Kidney glomerular epithelial cell (primary cell): ENCODE measurements at places on chromosomes 13 and 19.
A peak's percentile ranks its signal among the peaks of the same experiment; 100 is the strongest.

- no peak for DNase-seq
These were observed 40.2 kb downstream of the SUGP2 start for GRCh38 chr19:18993115-18993514.

DNA sequence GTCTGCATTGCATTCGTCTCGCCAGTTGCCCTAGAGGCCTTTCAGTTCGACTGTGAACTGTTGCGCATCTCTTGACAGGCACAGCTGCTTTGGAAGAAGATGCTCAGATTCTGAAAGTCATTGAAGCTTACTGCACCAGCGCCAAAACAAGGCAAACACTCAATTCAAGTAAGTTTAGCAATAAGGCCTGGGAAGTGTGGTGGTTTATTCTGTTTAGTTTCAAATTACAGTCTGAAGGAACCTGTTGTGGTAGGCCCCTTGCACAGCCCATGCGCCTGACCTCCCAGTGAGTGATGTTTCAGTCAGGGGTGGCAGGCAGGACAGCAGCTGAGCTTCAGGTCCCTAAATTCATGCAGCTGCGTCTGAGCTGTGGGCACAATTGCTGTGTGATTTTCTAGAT is 32.2 kb upstream of the TEX29 start:
- DNase-seq = no peak

DNA sequence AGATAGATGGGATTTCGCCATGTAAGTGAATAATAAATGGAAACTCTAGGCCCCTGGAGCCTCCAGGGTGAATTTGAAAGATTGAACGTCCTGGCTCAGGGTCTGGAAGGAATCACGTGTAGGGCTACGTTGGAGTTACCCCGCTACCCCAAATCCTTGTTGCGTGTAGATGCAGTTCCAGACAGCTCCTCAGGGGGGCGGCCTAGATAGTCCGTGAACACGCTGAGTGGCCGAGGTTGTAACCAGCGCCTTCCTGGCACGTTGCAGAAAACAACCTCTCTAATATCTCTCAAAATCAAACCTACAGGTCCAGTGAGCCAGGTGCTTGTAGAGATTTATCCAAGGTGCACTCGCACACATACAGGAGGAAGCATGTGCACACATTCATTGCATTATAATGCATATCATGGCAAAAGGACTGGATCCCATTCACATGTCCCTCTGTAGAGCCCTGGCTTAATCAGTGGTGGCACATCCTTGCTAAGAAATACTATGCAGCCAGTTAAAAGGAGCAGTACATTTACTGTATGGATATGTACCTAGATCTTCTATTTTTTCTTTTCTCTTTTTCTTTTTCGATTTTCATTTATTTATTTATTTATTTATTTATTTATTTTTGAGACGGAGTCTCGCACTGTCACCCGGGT is 2.5 kb upstream of the KEAP1 start:
- DNase-seq = peak; percentile 13

- no peak for DNase-seq
These were observed 218.0 kb downstream of the RGCC start for GRCh38 chr13:41675306-41675705.

- no peak for DNase-seq
These were observed 7.6 kb upstream of the PRKD2 start for GRCh38 chr19:46724468-46724867.

DNA sequence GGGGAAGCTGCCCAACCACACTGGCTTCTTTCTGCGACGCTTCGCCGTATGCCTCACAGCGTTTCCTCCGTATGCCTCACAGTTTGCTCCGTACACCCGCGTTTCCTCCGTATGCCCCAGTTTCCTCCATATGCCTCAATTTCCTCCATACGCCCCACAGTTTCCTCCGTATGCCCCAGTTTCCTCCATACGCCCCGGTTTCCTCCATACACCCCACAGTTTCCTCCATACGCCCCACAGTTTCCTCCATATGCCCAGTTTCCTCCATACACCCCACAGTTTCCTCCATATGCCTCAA is 22.6 kb downstream of the GAS6 start:
- no peak for DNase-seq

GRCh38 chr19:4456476-4456842 is 1.1 kb downstream of the UBXN6 start:
- DNase-seq = peak; percentile 29

- DNase-seq = no peak
These were observed 1.9 kb downstream of the SAFB start for GRCh38 chr19:5624741-5625278.

DNA sequence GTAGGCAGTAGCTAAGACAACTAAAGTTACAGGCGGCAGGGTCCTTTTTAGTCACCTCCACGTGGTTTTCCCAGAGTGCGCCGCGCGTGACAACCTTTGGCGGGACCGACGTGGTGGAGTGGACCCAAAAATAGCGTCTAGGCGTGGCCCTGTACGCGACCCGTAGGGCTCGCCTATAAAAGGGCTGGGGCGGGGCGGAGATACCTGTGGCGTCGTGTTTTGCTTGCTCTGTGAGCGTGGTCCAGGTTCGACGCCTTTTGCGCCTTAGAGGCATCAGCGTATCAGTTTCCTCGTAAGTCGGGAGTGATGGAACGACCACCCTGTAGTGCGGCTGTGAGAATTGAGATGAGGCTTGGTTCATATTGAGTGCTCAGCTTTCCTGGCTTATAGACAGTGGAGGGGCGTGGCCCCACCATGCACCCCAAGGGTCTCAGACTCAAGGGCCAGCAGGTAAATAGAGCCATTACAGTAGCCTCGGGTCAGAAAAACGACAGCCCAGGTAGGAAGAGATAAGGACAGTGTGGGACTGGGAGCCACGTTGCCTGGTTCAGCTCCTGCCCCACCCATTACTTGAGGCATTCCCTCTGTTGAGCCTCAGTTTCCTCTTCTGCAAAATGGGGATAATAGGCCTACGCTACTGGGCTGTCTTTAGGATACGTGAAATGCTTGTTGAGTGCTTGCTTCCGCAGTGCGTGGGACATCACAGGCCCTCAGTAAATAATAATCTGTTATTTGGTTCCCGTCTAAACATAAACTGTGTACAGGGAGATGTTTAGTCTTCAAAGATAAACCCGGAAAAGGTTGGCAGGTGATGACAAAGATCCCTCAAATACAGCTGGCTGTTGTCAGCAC is 693 bp upstream of the TMED1 start:
- peak; percentile 95 for DNase-seq

- DNase-seq = peak; percentile 57
These were observed 53.1 kb downstream of the ARHGAP35 start for GRCh38 chr19:46913852-46914430.

DNA sequence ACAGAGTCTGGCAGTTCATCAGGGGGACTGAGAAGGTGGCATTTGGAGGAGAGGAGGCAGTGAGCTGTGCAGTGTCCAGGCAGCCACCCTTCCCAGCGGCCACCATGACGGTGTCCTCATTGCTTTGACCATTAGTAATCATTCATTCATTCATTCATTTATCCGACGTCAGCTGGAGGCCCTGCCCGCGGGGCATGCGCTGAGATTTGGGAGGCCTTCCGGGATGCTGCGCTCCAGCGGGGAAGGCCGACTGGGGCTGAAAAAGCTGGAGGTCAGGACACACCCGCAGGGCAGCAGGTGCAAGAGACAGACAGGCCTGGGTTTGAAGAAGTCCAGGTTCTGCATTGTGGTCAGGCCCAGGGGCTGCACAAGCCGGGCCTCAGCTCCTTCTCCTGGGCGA is 8.9 kb downstream of the TTYH1 start:
- DNase-seq = no peak

DNA sequence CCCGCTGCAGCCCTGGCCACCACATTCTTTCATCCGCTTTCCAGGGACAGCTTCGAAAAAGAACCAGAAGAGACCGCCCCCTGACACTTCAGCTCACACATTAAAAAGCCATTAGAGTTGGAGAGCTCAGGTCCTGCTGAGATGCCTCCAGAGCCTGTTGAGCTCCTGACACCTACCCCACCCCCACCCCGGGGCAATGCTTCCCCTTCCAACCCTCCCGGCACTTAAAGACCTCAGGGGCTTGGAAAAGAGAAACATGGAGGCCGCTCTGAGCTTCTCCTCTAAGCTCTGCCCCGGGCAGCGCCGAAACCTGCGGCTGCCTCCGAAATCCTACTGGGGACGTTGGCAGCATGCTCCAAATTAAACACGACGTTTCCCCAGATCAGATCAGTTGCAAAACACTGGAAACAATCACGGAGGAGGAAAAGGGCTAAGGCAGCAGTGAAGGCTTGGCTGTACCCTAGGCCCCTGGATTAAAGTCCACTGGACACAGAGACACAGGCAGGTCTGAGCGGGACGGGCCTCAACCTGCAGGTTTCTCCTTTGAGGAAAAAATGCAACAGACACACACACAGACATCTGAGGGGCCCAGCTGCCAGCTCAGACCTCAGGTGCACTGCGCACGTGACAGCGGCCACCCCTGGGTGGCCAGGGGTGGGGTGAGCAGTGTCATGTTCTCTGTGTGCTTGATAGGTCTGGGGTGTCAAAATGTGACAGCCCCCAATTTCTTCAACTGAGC is 9.6 kb downstream of the SH3GL1 start:
- DNase-seq = no peak

DNA sequence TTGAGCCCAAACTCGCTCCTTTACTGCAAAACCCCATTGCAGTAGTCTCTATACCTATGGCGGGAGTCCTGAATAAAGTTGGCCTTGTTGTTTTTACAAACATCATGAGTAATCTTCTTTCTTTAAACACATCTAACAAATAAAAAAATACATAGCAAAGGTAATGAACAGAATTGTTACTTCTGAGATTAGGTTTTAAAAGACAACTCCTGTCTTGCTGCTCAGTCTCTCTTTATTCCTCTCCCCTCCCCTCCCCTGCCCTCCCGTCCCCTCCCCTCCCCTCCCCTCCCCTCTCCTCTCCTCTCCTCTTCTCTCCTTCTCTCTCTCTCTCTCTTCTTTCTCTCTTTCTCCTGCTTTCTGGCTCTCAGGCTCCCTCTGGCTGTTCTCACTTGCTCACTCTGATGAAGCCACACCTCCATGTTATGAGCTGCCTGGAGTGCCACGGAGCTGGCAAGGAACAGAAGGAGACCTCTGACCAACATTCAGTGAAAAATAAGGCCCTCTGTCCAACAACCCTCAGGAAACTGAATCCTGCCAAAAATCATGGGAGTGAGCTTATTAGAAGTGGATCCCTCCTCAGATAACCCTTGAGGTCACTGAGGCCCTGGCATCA is 300.7 kb upstream of the MIR17HG start:
- no peak for DNase-seq

- DNase-seq = no peak
These were observed 160.4 kb upstream of the PCDH9 start for GRCh38 chr13:67390462-67391086.

GRCh38 chr19:46542428-46543230 is 47.0 kb upstream of the PNMA8B start:
- peak; percentile 69 for DNase-seq

- DNase-seq = no peak
These were observed 52.6 kb upstream of the F7 start for GRCh38 chr13:113052971-113053370.

DNA sequence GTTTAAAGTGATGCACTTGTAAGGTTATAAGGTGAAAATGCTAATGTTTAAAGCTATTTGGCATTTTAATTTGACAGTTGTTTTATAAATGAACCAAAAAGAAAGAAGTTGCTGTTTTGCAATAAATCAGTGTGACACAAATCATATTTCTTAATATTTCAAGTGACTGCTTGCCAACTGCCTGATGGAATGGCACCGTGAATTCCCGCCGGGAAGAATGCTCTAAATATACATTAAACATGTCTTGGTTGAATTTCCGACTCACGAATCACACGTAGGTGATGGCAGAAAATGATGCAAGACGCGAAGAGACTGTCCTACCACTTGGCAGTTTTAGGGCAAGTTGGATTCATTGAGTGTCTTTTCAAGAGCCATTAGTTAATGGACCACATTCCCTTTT is 3.1 kb upstream of the GJB2 start:
- DNase-seq = no peak

- DNase-seq = no peak
These were observed 28.1 kb upstream of the USP12 start for GRCh38 chr13:27199696-27200095.

DNA sequence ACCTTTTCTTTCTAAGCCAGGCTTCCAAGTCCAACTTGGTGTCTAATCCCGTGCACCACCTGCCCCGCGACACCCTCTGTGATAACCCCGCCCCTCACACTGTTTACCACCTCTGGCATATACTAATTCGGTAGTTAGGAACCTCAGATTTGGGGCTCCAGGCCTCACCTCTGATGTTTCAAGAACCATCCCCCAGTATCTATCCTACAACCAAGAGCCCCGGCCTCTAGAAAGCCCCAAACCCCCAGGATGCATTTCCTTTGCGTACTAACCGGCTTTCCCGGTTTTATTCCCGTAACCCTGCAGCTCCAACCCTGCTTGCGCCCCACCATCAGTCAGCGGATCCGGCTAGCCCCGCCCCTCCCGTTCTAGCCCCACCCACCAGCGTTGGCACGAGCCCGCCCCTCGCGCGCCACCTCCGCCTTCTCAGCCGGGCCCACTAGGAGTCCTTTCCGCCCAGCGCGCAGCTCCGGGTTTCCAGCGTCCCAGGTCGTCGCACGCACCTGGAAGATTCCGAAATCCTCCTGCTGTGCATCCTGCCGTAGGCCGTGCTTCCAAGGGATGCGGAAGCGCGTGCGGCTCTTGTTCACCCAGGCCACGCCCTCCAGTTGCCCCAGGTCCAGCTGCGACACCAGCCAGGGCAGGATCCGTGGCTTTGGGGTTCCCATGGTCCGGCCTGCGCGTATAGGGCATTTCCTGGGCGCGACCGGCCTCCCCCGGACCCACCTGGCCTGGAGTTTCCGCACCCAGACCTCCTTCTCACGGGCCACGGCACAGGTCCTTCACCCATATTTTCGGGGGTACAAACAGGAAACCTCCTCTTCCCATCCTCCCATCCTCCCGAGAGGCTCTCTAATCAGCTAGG is 1.3 kb downstream of the IRF3 start:
- peak; percentile 70 for DNase-seq

DNA sequence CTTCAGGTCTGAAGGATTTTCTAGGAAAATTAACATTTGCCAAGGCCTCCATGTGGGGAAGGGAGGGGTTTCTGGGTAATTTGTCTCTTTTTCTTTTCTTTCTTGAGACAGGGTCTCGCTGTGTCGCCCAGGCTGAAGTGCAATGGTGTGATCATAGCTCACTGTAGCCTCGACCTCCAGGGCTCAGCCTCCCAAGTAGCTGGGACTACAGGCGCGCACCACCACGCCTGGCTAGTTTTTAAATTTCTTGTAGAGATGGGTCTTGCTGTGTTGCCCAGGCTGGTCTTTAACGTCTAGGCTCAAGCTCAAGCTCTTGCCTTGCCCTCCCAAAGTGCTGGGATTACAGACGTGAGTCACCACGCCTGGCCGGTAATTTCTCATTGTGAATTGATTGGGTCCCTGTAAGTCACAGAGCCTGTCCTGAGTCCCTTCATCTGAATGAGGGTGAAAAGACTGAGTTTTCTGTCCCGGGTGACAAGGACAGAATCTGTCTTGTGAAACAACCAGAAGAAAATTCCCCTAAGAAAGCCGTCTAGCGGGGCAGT is 10.0 kb upstream of the SPC24 start:
- no peak for DNase-seq
